ENCODE measurements at places on chromosomes 11 and 22.
A peak's percentile ranks its signal among the peaks of the same experiment; 100 is the strongest.

DNA sequence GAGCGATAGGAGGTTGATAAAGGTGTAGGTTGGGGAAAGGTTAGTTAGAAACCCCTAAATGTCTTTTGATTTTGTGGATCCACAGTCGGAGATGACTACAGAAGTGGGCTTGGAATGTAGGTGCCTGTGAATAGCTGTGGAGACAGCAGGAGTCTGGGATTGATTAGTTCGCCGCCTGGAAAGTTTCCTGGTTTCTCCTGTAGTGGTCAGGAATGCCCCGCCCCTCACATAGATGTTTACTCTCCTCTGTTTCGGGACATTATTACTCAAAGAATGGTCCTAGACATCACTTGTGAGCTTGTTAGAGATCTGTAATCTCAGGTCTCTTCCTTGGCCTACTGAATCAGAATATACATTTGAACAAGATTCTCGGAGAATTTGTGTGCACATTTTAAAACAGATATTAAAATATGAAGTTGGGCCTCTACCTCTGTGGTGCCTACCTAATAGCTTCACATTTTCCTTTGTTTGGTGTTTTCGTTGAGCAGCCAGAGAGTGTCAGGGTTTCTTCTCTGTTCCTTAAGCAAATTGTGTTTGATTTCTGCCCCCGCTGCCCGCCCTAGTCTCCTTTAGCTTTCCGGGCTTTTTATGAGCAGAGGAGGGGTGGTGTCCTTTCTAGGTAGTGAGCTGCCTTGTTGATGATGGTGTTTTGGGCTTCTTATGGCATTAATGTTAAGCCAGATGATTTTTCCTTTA is 89.4 kb downstream of the PPP6R3 start:
- DNase-seq = peak; percentile 14

- DNase-seq = no peak
These were observed 57.2 kb downstream of the SBF1 start for GRCh38 chr22:50417411-50418210.

GRCh38 chr11:27394781-27395228 is 31.8 kb upstream of the CCDC34 start:
- DNase-seq = no peak

DNA sequence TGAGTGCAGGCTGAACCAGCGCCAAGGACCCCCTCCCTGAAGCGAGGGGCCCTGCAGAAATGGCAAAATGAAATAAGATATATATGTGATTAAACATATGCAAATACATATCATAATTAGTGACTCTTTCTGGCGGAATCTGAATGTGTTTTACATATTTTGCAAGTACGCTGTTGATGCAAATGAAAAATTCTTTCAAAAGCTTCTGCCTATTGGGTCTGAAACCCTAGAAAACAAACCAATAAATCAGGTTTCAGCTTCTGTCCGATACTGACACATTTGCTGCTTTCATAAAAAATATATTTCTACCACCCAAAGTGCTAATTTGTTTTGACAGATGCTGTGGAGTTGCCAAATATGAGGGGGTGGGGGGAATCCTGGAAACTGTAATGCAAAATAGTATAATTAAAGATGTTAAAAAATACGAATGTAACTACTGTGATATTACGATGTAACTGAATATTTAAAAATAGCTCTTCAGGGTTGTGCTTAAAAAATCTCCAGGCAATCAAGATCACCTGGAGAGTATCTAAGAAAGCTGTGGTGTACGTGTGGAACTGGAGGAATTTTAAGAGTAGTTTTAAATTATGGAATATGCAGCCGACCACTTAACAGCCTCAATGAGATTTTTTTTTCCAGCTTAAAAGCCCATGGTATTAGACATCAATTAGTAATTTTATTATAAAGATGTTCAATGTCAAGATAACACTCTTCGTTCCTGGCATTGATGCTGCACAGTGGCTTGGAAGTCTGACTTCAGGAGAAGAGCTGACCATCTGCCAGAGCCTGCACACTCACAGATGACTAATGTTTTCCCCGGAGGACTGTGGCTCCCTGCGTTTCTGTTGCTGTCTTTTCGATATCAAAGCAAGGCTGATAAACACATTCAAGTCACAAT is 122.2 kb upstream of the RCN1 start:
- peak; percentile 57 for DNase-seq

- no peak for DNase-seq
These were observed 500 bp upstream of the ADSL start for GRCh38 chr22:40345815-40346184.
